IMR-90 (cell line): ENCODE measurements at places on chromosomes 4 and X. TPM values are rescaled to one million over a fixed set of nuclear protein-coding genes. Genes with fewer than 3 reads are reported as not detected.

Gene APLN
- under 0.01 and 0.18 TPM in 2 replicates for total RNA-seq

Gene VCX2
- not detected in 2 replicates for total RNA-seq

Gene SLC10A4
- total RNA-seq, result not detected in 2 replicates

GRCh38 chr4:185730849-185731608 lies 81.0 kb downstream of the SORBS2 start:
- H3K4me1 ChIP-seq, result peaks cover 4% of the 10 kb centered on the region; the same call in 1 of the 2 replicates
- no peak for DNase-seq
- no peak overlapping the region for H3K27ac ChIP-seq
- peaks cover 35% of the 10 kb centered on the region for H3K27me3 ChIP-seq
